ENCODE measurements at places on chromosomes 16 and 17.

DNA sequence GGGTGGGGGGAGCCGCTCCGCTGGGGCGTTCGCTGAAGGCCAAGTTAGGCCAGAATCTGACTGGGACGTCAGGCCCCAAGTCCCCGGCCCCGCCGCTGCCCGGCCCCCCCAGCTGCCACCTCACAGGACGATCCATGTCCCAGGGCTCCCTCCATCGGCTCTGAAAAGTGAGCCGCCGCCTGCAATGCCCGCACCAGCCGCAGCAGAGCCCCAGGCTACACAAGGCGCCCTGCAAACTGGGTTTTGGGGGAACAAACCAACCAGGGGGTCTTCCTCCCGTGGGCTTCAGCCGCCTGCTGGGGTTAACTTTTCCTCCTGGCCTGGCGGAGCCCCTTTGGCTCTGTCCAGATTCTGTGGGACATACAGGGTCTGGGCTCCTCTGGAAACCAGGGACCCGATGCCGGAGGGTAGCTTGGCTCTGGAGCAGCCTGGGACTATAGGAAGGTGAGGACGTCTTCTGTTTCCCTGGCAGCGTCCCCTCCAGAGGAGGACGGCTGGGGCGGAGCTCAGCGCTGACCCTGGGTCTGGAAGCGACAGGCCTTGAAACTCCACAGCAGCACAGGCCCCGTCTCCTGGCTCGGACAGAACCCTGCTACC lies 835 bp downstream of the NME4 start:
- no peak for DNase-seq

- no peak for DNase-seq
Measured at GRCh38 chr16:4052801-4053293, 63.4 kb downstream of the ADCY9 start.

DNA sequence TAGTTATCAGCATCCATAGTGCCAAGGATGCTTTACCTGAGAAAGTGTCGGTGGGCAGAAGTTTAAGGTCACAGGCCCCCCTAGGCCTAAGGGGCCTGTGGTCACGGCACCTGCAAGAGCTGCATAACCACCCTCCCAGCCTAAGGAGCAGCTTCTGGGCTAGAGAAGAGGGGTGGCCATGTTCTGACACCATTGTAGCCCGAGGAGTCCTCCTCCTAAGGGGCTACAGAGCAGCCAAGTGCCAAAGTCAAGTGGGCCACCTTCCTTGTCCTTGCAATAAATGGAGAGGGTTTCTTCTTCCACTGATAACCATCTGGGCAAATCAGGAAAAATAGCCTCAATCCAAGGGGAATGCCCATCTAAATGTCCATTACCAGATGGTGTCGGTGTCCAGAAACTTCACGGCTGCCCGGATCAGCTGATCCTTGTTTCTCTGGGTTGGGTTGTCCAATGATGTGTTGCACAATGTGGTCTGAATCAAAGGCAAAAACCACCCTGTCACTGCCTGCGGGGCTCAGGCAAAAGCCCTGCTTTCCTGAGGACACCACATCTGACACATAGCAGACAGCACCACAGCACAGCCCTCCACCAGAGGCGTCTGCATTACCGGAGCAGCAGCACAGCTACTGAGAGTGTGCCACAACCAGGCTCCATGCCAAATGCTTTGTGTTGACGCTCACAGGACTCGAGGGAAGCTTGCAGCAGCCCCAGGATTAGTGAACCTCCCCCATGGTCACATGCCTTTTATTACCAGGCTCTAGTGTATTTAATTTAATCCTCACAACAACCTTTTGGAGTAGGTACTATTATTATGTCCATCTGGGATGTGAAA lies 12.8 kb downstream of the ATPAF2 start:
- DNase-seq, result no peak

DNA sequence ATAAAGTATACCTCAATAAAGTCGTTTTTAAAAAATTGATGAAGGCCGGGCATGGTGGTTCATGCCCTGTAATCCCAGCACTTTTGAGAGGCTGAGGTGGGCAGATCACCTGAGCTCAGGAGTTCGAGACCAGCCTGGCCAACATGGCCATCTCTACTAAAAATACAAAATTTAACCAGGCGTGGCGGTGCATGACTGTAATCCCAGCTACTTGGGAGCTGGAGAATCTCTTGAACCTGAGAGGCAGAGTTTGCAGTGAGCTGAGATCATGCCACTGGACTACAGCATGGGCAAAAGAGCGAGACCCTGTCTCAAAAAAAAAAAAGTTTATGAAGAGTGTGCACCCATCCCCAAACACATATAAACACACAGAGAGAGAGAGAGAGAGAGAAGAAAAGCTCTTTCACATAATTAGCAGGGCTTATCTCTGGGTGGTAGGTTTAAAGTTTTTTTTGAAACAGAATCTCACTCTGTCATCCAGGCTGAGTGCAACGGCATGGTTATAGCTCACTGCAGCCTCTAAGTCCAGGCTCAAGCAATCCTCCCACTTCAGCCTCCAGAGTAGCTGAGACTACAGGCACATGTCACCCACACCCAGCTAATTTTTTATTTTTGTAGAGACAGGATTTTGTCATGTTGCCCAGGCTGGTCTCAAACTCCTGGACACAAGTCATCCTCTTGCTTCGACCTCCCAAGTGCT lies 3.0 kb downstream of the SREBF1 start:
- no peak for DNase-seq

- no peak for DNase-seq
Measured at GRCh38 chr16:49867796-49868668, 12.1 kb upstream of the ZNF423 start.

GRCh38 chr16:89237733-89238132 lies 20.2 kb downstream of the ZNF778 start:
- DNase-seq, result no peak

GRCh38 chr16:62022688-62023087 lies 13.6 kb downstream of the CDH8 start:
- no peak for DNase-seq

DNA sequence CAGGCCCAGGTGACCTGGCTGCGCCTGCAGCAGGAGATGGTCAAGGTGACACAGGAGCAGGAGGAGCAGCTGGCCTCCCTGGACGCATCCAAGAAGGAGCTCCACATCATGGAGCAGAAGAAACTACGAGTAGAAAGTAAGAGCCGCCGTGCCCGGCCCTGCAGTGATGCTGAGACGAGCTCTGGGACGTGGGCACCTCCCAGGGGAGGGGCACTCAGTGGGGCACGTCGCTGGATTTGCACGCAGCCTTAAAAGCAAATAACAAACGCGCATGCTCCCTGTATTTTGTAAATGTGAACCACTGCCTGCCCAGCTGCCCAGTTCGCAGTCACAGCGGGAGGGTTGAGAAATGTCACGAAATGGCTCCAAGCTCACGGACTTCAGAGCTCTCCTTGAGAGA lies 15.3 kb upstream of the GAA start:
- no peak for DNase-seq

- DNase-seq, result no peak
Measured at GRCh38 chr17:83154311-83155127, 75.1 kb downstream of the METRNL start.

DNA sequence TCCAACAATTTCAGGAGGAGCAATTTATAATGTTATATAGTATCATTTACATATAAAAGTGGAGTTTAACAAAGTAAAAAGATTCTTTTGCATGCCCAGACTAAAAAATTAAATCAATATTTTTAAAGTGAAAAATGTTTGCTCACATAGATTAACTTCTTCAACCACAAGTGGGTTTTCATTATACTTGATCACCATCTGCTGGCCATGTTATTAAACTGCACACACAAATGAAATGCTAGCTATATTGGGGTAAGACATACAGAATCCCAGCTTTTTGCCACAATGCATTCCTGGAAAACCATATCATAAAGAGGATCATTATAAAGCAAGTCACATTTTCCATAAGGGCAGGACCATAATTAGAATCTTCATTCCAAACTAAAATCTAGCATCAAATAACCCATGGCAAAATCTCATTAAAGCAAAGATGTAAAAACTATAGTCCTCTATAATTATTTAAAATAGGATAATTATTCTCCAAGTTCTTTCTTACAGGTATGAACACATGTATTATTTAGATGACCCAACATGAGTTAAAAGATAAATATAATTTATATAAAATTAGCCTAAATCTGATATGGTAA lies 26.3 kb downstream of the CEP112 start:
- DNase-seq, result peak; percentile 5

DNA sequence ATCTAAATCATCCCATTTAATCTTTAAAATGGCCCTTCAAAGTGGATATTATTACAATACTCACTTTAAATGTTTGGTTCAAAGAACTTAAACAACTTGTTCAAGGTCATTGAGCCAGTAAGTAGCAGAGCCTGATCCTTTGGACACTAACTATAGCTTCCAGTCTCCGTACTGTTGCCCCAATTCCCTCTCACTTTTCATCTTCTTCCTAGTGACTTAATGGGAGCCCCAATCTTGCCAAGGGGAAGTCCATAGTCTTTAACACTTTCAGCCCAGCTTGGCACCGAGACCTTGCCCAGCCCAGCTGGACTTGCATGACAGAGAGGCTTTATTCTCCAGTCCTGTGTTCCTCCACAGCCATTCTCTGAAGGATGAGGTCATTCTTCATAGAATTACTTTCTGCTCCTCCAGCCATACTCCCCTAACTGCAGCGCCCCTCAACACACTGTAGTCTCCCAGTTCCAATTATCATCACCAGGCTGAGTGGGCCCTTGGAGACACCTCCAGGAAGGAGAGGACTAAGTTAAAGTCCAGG lies 49.2 kb upstream of the NLK start:
- DNase-seq, result no peak

DNA sequence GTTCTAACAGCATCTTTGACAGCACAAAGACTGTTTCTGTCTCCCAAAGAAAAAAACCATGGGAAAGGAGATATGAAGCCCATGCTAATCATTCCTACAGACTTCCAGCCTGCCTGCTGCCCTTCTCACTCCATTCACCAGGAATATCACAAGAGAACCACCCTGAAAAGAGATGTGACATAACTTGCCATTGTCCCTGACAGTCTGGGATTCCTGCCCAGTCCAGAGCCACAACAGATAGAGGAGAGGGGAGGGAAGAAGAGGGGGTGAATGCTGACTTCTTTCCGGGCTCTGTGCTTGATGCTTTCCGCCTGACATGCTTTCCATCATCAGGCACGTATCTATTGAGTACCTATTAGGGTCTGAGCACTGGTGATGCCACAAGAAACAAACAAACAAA lies 31.6 kb upstream of the ASIC2 start:
- DNase-seq, result no peak

DNA sequence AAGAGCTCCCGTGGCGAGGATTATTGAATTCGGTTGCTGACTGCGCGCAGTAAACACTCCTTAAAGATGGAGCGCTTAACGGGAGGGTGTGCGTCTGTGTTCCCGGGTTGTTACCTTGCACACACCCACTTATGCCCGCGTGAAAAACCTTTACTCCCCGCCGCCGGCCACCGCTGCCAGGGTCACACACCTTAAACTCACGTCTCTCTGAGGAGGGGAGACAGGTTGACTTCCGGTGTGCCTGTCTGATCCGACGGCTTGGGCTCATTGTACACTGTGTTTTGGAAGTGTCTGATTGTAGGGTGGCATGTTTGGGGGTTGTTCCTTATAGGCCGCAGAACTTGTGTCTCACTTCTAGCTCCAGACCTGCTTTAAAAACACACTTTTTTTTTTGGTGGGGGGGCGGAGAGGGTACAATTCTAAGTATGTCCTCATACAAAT lies 66.8 kb downstream of the KPNA2 start:
- no peak for DNase-seq

DNA sequence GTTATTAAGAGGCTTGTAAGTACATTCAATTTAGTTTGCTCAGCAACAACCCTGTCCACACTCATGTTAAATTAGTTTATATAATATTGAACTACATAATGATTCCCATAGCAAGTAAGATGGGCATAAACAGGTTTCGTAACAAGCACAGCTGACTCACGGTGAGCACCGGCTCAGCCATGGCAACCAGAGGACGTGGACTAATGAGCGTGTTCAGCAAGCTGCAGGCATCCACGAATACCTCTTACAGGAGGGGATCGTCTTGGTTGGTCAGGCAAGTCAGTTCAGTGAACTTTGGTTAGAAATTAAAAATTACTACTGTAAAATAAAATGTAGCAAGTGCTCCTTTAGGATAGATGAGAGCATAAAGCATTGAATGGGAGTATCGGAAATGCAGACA lies 58.4 kb downstream of the ELAC2 start:
- DNase-seq, result no peak

DNA sequence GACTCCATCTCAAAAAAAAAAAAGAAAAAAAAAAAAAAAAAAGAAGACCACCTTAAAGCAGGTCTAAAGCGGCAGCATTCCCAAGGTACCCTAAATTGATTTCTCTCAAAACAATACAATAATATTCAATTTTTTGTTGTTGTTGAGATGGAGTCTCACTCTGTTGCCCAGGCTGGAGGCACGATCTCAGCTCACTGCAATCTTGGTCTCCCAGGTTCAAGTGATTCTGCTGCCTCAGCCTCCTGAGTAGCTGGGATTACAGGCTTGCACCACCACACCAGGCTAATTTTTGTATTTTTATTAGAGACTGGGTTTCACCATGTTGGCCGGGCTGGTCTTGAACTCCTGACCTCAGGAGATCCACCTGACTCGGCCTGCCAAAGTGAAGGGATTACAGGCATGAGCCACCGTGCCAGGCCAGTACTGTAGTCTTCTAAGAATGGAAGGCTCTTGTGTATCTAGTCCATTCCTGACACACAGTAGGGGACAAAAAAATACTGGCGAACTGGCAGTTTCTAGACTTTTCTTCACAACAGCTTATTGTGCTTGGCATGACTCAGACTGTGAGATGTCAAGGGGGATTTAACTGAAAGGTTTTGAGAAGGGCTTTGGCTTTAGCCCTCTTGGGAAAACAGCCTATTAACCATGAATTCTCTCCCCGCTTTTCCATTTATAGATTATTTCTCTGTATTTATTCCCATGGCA lies 17.3 kb downstream of the CDR2 start:
- no peak for DNase-seq

DNA sequence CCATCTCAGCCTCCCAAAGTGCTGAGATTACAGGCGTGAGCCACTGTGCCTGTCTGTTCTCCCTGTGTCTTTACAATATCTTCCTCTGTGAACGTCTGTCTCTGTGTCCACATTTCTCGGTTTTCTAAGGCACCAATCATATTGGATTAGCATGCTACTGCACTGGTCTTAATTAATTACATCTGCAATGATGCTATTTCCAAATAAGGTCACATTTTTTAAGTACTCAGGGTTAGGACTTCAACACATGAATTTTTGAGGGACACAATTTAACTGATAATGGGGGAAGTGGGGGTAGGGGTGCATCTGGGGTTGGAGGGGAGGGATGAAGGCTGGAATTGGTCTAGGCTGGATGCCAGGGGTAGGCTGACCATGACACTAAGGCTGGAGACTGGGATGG lies 102.6 kb downstream of the N4BP1 start:
- DNase-seq, result no peak

GRCh38 chr16:27313422-27314160 lies at the start of gene IL4R:
IL4R (plus strand) TSS chr16:27313974; CDS start chr16:27340204, 26,230 bp downstream.
- DNase-seq, result peak; percentile 53

GRCh38 chr16:3789375-3790099 lies 72.2 kb upstream of the TRAP1 start:
- DNase-seq, result no peak

- DNase-seq, result no peak
Measured at GRCh38 chr16:47753659-47754058, 292.5 kb downstream of the PHKB start.

GRCh38 chr16:10945065-10945787 lies 862 bp downstream of the CLEC16A start:
- no peak for DNase-seq

GRCh38 chr16:85446951-85447692 lies 166.0 kb upstream of the GSE1 start:
- no peak for DNase-seq

- no peak for DNase-seq
Measured at GRCh38 chr16:11326084-11326736, 19.0 kb upstream of the RMI2 start.
